Stimulated activated CD4-positive, alpha-beta T cell treated with anti-CD3 and anti-CD28 coated beads, Interleukin-15, amount 100 ng/mL, for 1 hour (primary cell): ENCODE measurements at places on chromosomes 13 and 19.

DNA sequence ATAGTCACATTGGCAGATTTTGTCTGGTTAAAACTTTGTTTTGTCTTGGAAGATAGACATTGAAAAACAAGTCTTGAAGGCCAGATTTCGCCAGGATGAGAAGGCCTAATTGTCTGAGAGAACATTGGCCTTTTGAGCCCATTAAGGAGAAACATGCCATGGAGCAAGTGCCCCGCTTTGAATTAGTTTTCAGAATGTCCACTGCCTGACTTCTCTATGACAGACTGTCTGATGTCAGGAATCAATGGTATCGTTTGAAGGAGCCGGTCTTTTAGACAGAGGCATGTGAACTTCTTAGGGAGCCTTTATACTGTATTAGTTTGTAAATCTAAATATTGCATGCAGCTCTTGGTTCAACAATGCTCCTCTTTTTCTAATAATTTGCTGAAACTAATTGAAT, 155.9 kb downstream of the DLEU7 start:
- no peak for DNase-seq

DNA sequence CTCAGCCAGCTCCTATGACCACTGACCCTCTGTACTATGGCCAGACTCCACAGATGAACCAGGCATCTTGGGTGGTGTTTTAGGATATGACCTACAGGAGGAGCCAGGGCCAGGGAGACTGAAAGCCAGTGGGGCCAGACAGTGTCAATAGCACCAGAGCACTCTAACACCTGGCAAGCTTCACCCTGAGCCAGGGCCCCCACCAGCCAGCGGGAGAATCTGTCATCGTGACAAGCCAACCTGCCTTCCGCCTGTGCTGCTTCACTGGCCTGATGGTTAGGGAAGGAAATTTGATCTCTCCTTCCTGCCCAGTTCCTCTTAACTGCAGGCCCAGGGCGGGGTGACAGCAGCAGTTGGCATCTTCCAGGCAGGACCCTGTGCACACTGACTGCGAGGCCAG, 222.4 kb downstream of the UQCRFS1 start:
- DNase-seq = no peak

GRCh38 chr13:20716951-20717350, 13.5 kb downstream of the IL17D start:
- DNase-seq = no peak

DNA sequence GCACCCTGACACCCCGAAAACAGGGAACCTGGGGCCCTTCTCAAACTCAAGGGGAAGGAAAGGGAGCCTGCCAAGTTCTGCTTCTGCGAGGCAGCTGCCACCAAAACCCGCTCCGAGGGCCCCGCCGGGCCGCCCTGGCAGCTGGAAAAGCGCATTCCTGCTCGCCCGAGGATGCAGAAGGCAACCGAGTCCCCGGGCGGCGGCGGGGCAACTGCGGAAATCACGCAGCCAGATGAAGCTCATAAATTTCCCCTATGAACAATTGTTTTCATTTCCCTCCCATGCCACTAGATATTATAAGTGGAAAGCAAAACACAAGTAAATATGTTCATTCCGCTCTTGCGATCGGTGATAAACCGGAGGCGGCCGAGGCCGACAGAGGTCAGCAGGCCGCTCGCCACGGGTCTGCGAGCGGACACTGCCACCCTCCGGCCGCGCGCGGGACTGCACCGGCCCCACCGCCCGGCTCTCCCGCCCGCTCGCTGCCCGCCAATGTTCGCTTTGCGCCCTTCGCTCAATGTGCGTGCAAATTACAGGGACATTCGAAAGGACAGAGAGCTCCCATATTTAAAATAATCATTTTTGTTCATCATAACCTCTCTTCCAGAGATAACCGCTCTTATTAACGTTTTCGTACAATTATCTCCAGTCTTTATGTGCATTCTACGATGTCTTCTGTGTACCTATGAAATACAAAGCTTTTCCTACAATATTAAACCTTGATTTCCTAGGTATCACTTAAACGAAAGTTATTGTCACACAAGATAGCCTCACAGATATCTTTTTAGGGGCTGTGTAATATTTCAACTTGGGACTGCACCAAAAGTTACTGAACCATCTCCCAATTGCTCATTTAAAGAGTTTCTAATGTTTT, 120.8 kb upstream of the ZNF507 start:
- DNase-seq = peak; percentile 57

GRCh38 chr13:31814536-31814935, 75.2 kb downstream of the RXFP2 start:
- DNase-seq = no peak

- no peak for DNase-seq
These were observed 316.6 kb downstream of the DCLK1 start for GRCh38 chr13:35814605-35815011.

DNA sequence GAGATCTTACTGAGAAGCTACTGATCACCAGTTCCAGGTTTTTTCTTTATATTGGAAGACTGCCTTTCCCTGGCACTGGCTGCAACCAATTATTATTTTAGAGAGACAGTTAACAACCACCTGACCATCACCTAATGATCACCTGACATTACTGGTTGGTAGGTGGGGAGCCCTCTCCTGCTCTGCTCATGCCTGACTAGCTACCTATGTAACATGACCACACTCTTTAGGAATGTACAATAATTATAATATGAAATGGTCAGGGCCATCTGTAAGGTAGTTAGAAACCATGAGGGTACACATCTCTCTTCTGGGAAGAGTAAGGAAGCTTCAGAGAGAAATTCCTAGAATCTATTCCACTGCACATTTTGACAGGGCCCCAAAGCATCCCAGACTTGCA, 59.0 kb upstream of the SCEL start:
- no peak for DNase-seq

- no peak for DNase-seq
These were observed 168.3 kb upstream of the SLITRK1 start for GRCh38 chr13:84050536-84050935.

DNA sequence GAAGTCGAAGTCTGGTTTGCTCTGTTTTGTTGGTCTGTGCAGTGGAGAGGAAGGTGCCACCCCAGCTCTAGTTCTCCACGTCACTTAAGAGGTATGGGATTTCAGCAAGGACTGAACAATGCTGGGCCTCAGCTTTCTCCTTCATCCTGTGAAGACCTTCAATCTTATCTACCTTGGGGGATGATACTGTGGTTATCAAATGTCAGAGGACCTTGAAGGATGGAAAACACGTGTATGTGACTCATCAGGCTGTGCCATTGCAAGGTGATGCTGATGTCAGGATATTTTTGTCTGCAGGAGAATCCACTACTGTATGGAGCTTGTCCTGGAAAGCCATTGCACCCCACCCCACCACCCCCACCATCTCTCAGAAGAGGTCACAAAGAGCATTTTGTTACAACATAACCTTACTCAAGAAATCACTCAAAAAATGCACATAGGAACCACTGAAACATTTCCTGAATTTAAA, 81.4 kb upstream of the UQCRFS1 start:
- no peak for DNase-seq

- DNase-seq = no peak
These were observed 581.8 kb upstream of the SLITRK5 start for GRCh38 chr13:87089391-87089790.

DNA sequence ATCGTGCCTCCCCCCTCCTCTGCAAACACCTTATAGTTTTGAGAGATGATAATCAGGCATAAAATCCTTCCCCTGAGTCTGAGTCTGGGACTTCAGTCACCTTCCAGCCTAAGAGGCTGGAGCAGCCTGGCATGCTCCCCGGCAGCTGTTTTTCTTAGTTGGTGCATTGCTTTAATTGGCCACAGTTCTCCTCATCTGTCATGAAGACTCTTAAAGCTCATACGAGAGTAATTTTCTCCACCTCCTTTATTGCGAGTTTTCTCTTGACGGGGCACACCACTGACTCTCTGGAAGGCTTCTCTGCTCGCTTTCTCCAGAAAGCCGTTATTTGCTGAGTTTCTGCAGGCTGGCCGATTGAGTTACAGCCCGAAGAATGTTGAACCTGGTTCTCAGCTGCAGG, 310.5 kb downstream of the ATP8A2 start:
- DNase-seq = no peak

DNA sequence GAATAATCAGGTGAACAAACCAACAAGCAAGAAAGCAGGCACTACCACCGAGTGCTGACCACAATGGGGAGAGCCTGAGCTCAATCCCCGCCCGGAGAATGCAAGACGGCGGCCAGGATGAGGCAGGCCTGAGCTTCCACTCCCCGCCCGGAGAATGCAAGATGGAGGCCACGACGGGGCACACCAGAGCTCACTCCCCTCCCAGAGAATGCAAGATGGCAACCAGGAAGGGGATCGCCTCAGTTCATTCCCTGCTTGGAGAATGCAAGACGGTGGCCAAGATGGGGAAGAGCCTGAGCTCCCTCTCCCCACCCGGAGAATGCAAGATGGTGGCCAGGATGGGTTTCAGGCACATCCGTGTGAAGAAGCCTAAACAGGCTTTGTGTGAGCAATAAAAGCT, 24.7 kb upstream of the MIER2 start:
- no peak for DNase-seq

- DNase-seq = no peak
These were observed 83.2 kb downstream of the CCNA1 start for GRCh38 chr13:36515466-36515865.

DNA sequence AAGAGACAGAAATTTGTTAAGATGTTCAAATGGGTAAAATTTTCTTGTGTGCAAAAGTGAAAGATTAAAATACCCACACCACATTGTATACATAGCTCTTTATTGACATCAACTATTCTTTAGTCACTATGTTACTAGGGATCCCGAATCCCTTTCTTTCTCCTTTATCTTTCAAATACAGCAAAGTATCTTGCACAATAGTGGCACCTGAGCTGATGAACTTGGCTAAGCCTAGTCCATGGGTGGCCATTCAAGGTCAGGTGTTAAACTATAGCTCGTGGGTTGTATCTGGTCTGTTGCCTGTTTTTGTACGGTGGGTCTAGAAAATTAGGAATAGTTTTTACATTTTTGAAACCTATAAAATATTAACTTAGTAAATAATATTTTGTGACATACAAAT, 210.9 kb downstream of the SLITRK6 start:
- no peak for DNase-seq

DNA sequence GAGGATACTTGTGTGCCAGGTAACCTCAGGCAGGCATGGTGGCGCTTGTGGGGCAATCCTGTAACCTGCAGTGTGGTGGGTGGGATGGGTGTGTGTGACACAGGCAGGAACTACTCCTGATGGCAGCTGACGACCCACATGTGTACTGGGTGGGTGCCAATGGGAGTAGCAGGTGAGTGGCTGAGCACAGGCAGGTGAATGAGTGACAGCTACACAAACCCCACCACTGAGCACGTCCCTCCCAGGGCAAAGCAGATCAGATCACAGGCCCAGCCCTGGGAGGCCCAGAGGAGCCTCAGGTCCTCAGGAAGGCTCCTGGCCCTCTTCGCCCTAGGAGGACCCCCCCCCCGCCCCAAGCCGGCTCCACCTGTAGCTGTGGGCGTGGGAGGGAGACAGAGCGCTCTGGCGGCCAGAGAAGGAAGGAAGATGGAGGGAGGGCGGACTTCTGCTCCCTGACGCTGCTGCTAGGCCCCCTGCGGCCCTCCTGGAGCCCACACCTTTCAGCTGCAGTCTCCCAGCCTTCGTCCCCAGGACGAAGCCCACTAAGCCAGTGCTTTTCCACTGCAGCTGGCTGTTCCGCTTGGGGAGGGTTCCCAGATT, 1.3 kb upstream of the ZNF181 start:
- no peak for DNase-seq

- DNase-seq = no peak
These were observed 294.8 kb downstream of the FOXO1 start for GRCh38 chr13:40371531-40372125.

- DNase-seq = no peak
These were observed 747 bp upstream of the MARK4 start for GRCh38 chr19:45250216-45250831.

DNA sequence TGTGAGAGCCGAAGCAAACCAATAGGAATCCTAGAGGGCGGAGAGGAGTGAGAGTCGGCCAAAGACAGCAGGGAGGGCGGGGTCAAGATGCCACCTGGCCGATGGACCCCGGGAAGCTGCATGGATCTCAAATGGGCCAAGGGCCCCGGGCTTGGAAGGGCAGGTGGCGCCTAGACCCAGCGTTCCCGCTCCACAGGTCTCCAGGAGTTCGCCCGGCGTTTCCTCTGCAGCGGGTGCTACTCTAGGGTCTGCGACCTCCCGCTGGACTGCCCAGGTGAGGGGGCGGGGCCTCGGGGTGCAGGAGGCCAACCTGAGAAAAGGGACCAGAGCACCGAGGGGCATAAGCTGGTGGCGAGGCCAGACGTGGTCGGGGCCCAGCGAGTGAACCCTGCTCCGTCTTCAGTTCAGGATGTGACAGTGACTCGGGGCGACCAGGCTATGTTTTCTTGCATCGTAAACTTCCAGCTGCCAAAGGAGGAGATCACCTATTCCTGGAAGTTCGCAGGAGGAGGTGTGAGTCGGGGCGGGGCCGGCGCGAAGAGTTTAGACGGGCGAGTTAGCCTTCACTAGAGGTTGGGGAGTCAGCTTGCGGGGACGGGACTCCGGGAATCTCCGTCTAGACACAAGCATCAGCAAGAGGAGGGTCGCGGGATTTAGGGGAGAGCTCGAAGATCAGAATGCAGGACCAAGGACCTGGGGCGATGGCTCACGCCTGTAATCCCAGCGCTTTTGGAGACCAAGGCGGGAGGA, 9.9 kb downstream of the SPACA6 start:
- no peak for DNase-seq

GRCh38 chr13:36788276-36788675, 30.7 kb upstream of the RFXAP start:
- no peak for DNase-seq

- DNase-seq = no peak
These were observed 36.0 kb upstream of the SERP2 start for GRCh38 chr13:44337581-44337980.

- no peak for DNase-seq
These were observed 299.2 kb upstream of the KLHL1 start for GRCh38 chr13:70407486-70407885.

- no peak for DNase-seq
These were observed 53.6 kb downstream of the GADD45B start for GRCh38 chr19:2529473-2529918.

DNA sequence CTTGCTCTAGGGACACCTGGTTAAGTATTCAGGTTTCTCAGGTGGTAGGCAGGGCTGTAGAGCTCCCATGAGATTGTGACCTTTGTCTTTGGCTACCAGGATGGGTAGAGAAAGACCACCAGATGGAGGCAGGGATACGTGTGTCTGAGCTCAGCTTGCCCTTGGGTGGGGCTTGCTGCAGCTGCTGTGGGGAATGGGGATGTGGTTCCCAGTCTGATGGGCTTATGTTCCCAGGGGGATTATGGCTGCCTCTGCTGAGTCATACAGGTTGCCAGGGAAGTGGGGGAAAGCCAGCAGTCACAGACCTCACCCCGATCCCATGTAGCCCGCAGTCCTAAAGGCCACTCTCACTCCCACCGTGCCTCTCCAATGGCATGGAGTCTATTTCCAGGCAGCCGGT, 659.9 kb upstream of the KLF12 start:
- no peak for DNase-seq

GRCh38 chr19:39474139-39474620, 6.5 kb upstream of the TIMM50 start:
- DNase-seq = peak; percentile 68
